NCI-H1417 (cell line): ENCODE measurements at places on chromosomes 3 and 15.

DNA sequence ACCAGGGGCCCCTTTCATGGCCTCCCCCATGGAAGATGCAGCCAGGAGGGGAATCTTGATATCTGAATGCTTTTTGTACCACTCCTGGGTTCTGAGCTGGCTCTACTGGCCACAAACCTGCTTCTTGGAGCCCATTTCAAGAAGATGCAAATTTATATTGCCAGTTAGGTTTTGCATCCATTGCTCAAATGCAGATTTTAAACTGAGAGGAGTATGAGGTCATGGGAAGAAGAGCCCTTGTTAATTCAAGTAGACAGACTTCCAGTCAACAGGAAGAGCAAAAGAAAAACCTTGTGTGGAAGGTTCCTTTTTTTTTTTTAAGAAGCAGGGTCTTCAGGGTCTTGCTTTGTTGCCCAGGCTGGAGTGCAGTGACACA lies 133.5 kb downstream of the PDZRN3 start:
- no peak for DNase-seq

DNA sequence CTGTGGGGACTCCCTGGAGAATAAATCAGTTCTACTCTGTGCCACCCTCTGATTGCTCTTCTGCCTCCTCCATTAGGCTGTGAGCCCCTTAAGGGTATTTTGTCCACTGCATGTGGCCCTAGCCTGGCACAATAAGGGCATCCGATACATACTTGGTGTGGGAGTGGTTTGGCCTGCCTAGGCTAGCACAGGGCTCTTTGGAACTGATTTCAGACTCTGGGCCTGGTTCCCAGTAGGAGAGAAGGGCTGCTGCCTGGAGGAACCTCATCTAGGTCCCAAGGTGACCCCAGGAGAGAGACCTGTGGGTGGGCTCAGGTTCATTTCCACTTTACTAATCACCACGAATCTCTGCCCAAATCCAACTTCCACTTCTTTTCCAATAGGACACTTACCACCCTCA lies 5.3 kb upstream of the CTDSPL start:
- DNase-seq: no peak

DNA sequence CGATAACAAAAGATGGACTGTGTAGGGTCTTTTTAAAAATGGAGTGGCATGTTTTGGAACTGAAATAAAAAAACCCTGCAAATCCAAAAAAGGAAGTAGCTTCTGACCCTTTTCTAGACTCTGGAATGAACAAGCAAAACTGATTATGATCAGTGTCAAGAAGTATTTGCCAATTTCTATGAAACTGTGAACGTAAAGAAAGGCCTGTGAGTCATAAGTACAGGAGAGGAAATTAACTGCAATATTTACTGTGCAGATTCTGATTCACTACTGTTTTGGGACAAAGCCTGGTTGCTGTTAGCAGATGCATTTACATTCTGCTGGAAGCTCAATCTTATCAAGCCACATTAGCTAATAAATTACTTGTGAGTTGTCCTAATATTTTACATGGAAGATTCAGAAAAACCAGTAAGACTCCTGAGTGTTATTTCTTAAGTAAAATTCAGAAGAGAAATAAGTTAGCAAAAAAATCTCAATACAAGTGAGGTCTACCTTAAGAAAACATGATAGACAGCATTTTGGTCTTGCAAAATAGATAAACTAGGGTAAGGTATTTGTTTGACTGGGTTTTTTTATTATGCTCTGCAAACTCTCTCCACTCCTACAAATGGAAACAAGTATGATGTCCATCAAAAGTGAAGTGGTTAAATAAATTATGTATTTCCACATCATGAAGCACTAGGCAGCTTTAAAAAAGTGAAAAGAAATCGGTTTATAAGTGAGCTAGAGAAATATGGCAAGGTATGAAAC lies 90.2 kb upstream of the LMOD3 start:
- no peak for DNase-seq

DNA sequence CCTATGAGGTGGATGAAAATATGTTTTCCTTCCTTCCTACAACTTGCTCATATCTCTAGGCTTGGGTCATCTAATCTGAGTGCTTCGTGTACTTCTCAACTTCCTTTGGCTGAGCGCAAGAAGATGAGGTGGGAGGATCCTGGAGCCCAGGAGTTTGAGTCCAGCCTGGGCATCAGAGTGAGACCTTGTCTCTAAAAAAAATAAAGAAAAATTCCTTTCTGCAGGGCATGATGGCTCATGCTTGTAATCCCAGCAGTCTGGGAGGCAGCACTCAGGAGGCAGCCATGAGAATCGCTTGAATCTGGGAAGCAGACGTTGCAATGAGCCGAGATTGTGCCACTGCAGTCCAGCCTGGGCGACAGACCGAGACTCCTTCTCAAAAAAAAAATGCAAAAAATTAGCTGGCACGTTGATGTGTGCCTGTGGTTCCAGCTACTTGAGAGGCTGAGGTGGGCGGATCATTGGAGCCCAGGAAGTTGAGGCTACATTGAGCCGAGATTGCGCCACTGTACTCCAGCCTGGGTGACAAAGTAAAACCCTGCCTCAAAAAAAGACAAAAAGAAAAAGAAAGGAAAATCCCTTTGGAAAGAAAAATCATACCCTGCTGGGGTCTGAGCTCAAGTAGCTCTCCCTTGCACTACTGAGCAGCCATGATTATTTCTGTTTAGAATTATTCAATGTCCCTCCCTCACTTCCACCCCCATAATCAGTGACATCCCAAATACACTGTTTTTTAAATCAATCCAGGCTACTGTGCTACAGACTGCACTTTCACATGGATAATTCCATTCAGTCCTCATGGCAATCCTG lies 28.0 kb upstream of the RAB11A start:
- DNase-seq: no peak
